Ovary (tissue), 10 donors: ENCODE measurements at places on chromosomes 11 and 22. TPM values are rescaled to one million over a fixed set of nuclear protein-coding genes. Genes with fewer than 3 reads are reported as not detected.
A peak's percentile ranks its signal among the peaks of the same experiment; 100 is the strongest.

GRCh38 chr11:7905961-7906429 lies 25.1 kb downstream of the OR10A6 start:
- no peaks in the 10 kb centered on the region for H3K4me1 ChIP-seq
- no peak overlapping the region for H3K27ac ChIP-seq
- no peaks in the 10 kb centered on the region for H3K36me3 ChIP-seq
- no peaks in the 10 kb centered on the region for H3K27me3 ChIP-seq
- no peak overlapping the region for H3K4me3 ChIP-seq
- no peak for DNase-seq

DNA sequence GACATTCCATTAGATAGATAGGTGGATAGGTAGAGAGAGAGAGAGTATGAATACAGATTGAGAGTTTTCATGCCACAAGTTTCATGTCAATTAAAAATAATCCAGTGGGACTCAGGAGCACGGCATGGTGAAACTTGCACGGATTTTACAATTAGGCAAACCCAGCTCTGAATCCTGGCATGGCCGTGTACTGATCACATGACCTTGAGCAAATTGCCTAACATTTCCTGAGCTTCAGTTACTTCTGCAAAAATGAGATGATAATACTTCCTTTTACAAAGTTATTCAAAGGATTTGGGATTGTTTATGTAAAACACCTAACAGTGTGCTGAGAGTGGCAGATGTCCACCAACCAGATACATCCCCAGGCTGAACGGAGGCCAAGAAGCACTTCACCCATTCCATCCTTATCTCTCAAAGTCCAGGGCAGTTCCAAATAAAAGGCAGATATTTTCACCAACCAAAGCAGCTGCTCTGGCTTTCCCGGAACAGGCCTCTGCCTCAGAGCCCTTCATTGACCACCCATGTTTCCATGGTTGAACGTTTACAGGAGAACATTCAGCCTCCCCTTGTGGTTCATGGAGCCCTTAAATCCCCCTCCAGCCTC lies 17.9 kb downstream of the APLNR start:
- no peak overlapping the region for H3K4me3 ChIP-seq
- H3K36me3 ChIP-seq = no peaks in the 10 kb centered on the region
- DNase-seq = no peak

- no peak overlapping the region for H3K27ac ChIP-seq
- DNase-seq = no peak
- peaks cover 11% of the 10 kb centered on the region for H3K4me1 ChIP-seq
- H3K27me3 ChIP-seq = no peaks in the 10 kb centered on the region
These were observed 13.6 kb upstream of the XBP1 start for GRCh38 chr22:28813772-28814518.

DNA sequence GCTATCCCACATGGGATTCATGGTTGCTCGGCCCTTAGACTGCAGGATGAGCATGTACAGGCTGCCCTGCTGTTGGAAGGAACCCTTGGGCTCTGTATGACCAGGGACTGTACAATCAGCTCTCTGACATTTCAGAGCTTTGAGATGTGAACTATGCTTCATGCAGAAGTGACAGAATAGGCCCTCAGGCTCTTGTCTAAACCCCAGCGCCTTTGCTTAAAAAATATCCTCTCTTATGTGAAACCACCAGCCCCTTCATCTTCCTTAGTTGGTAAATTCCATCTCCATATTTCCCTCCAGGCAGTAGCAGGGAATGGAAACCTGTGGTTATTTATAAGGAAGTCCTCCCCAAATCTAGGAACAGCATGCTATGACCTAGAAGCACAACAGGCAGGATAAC lies 78.9 kb upstream of the PLET1 start:
- H3K36me3 ChIP-seq = no peaks in the 10 kb centered on the region
- H3K27ac ChIP-seq = no peak overlapping the region
- H3K4me3 ChIP-seq = no peak overlapping the region
- DNase-seq = no peak
- no peaks in the 10 kb centered on the region for H3K27me3 ChIP-seq

Gene CLMP
- 25.3 TPM for total RNA-seq

DNA sequence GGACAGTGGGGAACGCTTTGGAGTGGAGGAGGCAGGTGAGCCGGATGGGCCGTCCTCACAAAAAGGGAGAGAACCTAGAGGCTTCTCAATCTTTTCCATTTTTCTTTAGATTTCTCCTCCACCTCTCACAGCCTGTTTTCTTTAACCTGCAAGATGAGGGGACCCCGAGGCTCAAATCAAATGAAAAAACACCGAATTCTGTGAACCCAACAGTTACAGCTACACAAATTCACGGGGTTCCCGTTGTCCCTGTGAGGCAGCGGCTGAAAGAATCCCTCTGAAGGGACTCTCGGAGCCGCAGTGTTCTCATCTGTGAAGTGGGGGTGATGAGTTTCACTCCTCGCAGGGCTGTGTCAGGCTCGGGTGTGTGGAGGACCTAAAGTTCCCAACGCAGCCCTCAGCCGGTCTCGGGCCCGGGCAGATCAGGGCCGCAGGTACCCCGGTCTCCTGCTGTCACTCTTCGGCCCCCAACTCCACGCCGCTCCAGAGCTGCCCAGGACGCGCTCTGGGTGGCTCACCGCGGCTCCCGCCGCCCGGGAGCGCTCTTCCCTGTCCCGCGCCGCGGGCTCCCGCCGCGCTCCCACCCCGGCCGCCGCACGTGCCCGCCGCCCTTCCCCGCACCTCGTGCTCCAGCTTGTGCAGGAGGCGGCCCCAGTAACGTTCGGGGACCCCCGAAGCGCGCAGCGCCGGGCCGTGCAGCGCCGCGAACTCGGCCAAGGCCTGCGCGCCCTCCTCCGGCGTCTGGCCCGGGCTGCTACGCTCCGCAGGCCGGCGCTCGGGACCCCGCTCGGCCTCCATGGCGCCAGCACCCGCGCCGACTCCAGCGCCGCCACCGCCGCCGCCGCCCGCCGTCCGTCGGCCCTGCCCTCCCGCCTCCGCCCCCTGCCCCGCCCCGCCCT lies at the start of gene TTLL12:
TSS of gene TTLL12 (minus strand) at position 863 of the 899 bp plus-strand sequence. CDS start at position 798, 65 bp downstream.
- H3K27ac ChIP-seq = peak within 1 kb of the TSS; percentile 82
- H3K36me3 ChIP-seq = no peaks in the 10 kb centered on the region
- peak; percentile 52 for DNase-seq
- peak within 1 kb of the TSS; percentile 58 for H3K4me3 ChIP-seq
- H3K4me1 ChIP-seq = peaks cover 20% of the 10 kb centered on the region

Gene MUC5AC
- not detected for total RNA-seq

- no peak overlapping the region for H3K27ac ChIP-seq
- no peak for DNase-seq
- H3K27me3 ChIP-seq = no peaks in the 10 kb centered on the region
- H3K36me3 ChIP-seq = no peaks in the 10 kb centered on the region
- no peaks in the 10 kb centered on the region for H3K4me1 ChIP-seq
These were observed 3.0 kb upstream of the SLCO2B1 start for GRCh38 chr11:75147875-75148263.

- no peak overlapping the region for H3K27ac ChIP-seq
- no peaks in the 10 kb centered on the region for H3K36me3 ChIP-seq
- no peak for DNase-seq
- no peaks in the 10 kb centered on the region for H3K27me3 ChIP-seq
- H3K4me1 ChIP-seq = peaks cover 2% of the 10 kb centered on the region
- no peak overlapping the region for H3K4me3 ChIP-seq
These were observed 9.0 kb upstream of the RDX start for GRCh38 chr11:110305169-110306018.

GRCh38 chr11:94960488-94960887 lies 12.9 kb downstream of the CWC15 start:
- H3K4me1 ChIP-seq = no peaks in the 10 kb centered on the region
- H3K4me3 ChIP-seq = no peak overlapping the region
- H3K27me3 ChIP-seq = no peaks in the 10 kb centered on the region
- H3K27ac ChIP-seq = no peak overlapping the region

GRCh38 chr22:35648066-35649025 lies at the start of gene APOL6:
APOL6 (plus strand) TSS chr22:35648446; CDS start chr22:35656426, 7,980 bp downstream.
- H3K27ac ChIP-seq = peak within 1 kb of the TSS; percentile 38
- H3K27me3 ChIP-seq = no peaks in the 10 kb centered on the region
- peak within 1 kb of the TSS; percentile 82 for H3K4me3 ChIP-seq
- H3K4me1 ChIP-seq = peaks cover 27% of the 10 kb centered on the region
- H3K36me3 ChIP-seq = no peaks in the 10 kb centered on the region
- DNase-seq = peak; percentile 61

GRCh38 chr22:19686946-19687345 lies 27.4 kb upstream of the SEPTIN5 start:
- H3K4me3 ChIP-seq = no peak overlapping the region
- no peaks in the 10 kb centered on the region for H3K4me1 ChIP-seq
- no peaks in the 10 kb centered on the region for H3K27me3 ChIP-seq

GRCh38 chr22:47634347-47634746 lies 871.9 kb downstream of the TBC1D22A start:
- H3K4me3 ChIP-seq = no peak overlapping the region
- no peaks in the 10 kb centered on the region for H3K27me3 ChIP-seq
- peak; percentile 9 for DNase-seq
- H3K36me3 ChIP-seq = no peaks in the 10 kb centered on the region
- H3K27ac ChIP-seq = no peak overlapping the region
- no peaks in the 10 kb centered on the region for H3K4me1 ChIP-seq

- no peaks in the 10 kb centered on the region for H3K36me3 ChIP-seq
- no peak overlapping the region for H3K4me3 ChIP-seq
These were observed 185.6 kb upstream of the TENM4 start for GRCh38 chr11:79626135-79627075.
